HT-29 (cell line): ENCODE measurements at places on chromosomes 7 and 10.

DNA sequence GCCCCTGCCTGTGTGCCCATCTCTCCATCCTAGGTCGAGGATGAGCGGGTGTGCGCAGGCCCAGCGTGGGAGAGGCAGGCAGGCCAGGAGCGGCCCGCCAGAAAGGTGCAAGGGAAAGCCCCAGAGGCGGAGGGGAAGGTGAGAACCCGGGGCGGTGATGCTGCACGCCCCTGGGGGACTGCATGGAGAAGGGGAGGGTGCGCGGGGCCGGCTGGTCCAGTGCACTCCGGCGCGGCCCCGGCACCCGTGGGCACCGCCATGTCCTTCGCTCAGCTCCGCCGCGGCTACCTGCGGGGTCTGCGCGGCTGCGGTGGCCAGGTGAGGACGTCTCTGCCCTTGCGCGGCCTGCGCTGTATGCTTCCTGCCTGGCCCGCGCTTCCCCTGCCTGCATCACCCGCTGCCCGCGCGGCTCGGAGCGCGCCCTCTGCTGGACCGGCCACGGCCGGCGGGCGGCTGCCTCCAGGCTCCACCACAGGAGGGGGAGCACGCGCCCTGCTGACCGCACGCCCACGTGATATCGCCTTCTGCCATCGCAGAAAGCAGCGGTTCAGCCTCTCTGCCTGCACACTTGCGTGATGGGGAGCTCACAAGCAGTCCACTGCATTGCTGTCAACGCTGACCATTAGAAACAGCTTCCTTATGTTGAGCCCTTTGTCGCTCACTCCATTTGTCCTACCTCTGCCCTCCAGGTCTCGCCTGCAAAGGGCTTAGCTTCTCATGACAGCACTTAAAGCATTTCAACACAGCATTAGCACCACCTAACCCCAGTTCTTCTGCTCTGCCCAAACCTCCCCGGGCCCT, 73.9 kb downstream of the CXCL12 start:
- no peak for DNase-seq

DNA sequence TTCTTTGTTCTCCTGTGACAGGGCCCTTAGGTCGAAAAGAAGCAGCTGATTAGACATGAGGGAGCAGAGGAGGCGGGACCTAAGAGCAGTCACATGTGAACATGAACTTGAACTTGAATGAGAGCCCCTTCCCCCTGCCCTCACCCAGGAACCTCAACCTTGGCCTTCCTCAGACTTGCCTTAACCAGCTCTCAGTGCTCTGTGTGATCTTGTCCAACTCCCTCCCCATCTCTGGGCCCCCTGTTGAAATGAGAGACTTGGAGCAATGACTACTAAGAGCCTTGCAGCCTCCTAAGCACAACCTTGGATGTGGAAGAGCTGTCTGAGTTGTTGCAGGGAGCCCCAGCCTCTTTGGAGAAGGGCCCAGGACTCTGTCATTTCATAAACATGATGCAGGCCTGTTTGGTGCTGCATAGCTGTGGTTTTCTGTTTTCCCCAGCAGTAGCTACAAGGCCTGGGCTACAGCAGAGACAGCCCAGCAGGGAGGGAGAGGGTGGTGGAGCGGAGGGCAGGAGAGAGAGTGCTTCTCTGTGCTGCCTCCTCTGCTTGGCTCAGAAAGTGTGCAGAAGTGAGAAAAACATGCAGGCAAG, 123.9 kb upstream of the ZMIZ1 start:
- no peak for DNase-seq

DNA sequence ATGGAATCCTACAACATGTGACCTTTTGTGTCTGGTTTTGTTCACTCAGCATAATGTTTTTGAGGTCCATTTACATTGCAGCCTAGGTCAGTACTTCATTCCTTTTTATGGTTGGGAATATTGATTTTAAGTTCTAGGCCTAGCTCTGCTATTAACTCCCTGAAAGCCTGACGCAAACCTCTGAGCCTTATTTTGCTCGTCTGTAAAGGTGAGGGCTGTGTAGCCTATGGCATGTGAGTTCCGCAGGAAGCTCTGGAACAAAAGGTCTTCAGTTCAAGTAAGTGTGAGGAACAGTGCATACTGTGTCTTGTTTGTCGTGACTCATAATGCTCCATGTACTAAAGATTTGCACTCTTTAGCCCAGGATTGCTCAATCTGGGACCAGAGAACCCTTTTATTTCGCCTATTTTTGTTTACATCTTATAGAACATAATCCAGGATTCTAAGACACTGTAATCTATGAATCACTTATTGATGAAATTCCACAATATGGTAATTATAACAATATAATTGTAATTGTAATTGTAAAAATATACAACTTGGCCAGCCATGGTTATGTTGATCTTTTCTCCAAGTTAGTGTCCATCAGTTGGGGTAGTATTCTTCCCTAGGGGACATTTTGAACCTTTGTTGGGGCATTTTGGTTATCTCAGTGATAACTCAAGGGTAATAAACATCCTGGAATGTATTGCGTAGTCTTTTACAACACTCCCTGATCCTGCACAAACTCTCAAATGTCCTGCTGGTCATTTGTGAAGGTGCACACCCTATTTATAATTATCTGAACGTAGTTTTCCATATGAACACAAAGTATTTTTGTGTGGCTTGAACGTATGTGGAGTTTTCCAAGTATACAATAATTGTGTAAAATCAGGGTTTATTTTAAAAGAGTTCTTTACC, 184.7 kb downstream of the VTI1A start:
- DNase-seq: peak; percentile 15

DNA sequence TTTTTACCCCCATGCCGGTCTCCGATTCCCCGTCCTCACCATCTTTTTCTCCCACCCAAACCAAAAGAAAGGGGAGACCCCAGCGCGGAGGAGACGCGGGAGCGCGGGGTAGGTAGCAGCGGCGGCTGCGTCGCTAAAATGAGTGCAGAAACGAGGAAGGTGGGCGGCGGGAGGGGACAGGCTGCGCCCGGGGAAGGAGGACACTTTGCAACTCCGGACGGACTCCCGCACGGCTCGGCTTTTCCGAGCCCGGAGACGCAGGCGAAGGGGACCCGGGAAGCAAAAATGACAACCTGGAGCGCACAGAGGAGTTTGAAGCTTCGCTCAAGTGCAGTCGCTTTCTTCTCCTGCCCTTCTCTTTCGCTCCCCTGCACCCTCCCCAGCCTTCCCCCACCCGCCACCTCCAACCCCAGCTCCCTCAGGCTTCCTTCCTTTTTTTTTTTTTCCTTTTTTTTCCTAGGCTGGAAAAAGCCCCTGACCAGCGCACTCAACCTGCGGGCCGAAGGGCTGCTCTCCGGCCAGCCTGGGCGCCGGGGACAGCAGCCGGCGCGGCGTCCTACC, 453 bp downstream of the SFMBT2 start:
- DNase-seq: no peak

DNA sequence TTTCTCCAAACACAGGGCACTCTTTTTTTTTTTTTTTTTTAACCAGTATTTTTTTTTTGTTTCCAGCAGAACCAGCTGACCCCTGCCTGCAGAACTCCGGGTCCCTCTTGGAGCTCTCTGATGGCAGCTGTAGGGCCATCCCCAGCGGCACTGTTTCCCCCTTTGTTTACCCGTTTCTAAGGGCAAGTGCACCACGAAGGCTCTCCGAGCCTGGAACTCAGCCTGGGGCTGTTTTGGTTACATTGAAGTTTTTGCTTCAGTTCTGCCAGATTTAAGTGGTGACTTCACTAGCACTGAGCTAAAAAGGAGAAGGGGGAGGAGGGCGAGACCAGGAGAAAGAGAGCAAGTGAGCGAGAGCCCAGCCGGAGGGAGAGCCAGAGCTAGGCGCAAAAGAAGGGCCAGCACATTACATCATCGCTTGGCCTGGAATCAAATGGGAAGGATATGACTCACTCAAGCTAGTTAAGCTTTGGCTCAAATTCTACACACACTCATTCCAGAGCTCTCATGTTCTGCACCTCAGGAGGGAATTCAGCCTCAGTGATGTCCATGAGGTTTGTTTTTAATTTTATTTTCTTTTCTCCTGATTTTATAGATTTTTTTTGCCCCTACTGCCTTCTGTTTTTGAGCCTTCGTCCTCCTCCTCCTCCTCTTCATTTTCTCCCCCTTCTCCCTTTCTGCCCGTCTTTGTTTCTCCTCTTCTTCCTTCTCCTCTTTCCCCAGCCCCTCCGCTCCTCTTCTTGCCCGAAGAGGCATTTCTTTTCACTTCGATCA, 272.3 kb downstream of the TRIL start:
- DNase-seq: peak; percentile 89

DNA sequence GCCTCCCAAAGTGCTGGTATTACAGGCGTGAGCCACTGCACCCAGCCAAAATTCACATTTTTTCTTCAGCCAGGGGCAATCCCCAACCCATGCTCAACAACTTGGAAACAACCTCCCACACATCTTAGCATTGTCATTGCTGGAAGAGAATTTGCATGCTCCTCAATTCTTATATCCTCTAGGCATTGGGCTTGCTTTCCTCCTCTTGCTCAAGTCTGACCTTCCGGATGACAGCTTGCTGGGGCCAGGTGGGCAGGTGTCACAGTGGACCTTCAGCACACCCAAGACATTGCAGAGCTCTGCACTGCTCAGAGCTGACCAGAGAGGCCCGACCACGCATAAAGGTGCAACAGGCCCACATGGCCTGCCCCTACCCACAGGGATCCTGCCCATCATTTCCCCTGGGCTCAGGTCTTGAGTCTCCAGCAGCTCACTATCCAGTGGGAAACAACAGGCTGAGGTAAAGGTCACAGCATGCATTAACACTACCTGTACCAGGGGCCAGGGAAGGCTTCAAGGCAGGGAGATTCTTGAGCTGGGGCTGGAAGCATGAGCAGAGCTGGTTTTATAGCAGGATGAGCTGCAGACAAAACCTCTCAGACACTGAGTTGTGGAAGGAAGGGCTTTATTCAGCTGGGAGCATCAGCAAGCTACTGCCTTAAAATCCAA, 6.8 kb upstream of the GPR15LG start:
- DNase-seq: no peak

DNA sequence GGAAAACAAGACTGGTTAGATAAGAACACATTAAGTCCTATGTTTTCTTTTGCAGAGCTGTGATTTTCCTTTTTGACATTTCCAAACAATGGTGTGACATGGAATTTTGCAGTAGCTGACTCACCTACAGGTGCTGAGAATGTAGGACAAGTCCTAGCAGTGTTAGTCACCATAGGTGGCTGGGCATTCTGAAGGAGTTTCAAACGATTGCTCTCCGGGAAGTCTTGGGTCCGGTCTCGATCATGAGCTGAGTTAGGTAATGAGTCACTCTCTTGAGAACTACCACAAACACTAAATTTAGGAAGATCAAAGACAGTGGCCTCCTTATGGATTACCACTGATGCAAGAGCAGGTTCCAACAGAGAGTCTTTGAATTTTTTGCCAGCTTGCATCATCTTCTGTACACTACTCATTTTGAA, 3.6 kb downstream of the FIGNL1 start:
- peak; percentile 22 for DNase-seq

DNA sequence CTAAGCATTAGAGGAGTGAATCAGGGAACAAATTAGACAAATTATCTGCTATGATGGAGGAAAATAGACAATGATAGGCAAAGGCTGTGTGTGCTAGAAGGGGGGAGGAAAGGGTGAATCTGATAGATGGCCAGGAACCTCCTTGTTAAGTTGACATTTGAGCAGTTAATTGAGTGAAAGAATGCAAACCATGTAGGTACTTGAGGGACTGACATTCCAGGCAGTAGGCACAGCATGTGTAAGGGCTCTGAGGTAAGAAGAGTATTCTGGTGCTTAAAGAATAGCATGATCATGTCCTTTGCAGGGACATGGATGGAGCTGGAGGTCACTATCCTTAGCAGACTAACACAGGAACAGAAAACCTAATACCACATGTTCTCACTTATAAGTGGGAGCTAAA, 48.6 kb upstream of the TES start:
- DNase-seq: no peak

DNA sequence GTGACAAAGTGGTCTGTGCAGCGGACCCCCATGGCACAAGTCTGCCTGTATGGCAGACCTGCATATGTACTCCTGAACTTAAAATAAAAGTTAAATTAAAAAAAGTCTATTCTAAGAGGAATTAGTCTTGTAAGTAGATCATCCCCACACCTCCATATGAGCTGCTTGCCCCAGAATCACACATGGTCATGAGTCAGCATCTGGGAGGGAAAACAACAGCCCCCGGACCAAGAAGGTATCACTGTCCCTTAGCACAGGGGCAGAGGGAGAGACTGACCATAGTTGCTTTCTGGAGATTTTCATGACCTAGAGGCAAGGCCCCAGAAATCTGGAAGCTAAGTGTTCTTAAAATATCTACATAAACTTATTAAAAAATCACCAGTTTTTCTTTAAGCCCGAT, 86.6 kb upstream of the PDK4 start:
- no peak for DNase-seq

- no peak for DNase-seq
These were observed 34.5 kb downstream of the PAXIP1 start for GRCh38 chr7:154968336-154969001.
